NCI-H146 (cell line): ENCODE measurements at places on chromosomes 7 and 10.

- DNase-seq = no peak
These were observed 18.4 kb upstream of the ZCCHC24 start for GRCh38 chr10:79463578-79464496.

DNA sequence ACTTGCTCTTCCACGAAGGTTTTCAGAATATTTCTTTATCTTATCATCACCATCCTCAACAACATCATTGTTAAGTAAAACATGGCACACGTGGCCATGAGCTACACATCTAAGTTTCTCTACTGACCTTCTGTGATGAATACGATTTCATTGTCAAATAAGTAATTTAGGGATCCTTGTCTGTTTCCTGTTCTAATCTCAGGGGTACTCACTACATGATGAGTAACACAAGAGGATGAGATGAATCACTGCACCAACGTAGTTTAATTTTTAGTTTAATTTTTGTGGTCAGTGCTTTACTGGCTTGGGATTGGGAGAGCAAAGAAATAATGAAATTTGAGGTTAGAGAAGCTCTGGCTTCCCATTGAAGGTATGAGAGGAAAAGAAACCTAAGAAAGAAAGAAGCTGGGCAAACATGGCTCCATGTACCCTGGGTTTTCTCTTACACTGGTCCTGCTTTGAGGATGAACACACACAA lies 461.9 kb upstream of the KLF6 start:
- no peak for DNase-seq

DNA sequence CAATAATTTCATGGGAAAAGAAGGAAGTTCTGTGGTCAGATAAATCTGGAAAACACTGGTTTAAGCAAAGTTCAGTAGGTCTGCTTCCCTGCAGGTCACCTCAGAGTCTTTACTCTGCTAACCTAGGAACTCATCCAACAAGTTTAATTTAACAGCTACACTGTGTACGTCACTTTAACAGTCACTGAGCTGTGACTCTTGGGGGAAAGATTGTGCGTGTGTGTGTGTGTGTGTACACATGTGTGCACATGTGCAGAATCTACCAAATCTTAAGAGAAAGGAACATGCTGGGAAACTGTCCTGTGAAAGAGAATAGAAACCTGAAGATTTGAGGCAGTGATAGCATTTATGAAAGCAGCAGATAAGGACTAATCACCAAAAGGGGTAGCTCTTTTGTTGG lies 62.6 kb downstream of the IKZF1 start:
- DNase-seq = no peak

GRCh38 chr7:70807650-70808049 lies 324.3 kb upstream of the GALNT17 start:
- DNase-seq = peak; percentile 6

GRCh38 chr7:98250789-98251188 lies 1.2 kb downstream of the TECPR1 start:
- peak; percentile 50 for DNase-seq

DNA sequence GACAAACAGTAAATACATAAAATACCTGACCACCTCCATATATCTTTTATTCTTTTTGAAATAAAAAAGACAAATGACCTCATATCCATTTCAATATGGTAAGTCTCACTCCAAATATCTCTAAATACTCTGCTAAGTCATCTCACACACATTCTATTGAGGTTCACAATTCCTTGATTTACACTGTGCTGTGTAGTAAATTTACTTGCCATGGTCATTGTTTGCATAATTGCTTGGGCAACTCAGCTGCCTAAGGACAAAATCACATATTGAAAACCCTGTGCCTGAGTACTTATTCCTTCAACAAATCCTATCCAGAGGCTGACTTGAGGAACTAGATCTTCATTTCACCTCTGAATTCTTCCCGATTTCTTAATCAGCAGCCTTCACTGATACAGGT lies 176.4 kb downstream of the THSD7A start:
- no peak for DNase-seq

DNA sequence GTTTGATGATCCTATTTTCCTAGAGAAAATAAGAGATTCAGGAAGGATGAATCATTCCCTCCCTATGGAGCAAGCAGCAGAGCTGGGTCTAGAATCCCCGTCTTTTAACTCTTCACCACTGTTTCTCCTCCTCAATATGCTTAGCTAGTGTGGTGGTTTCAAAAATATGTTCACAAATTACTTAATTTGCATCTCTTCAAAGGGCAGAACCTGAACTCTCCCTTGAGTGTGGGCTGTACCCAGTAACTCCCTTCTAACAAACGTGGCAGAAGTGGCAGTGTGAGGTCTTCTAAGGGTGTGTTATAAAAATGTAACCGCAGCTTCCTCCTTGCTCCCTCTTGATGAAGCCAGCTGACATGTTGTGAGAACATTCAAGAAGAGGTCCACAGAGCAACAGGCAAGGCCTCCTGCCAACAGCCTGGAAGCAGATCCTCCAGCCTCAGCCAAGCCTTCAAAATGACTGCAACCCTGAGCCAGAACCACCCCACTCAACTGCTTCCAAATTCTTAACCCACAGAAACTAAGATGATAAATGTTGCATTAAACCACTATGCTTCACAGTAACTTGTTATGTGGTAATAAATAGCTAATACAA lies 36.6 kb downstream of the SRPK2 start:
- no peak for DNase-seq

DNA sequence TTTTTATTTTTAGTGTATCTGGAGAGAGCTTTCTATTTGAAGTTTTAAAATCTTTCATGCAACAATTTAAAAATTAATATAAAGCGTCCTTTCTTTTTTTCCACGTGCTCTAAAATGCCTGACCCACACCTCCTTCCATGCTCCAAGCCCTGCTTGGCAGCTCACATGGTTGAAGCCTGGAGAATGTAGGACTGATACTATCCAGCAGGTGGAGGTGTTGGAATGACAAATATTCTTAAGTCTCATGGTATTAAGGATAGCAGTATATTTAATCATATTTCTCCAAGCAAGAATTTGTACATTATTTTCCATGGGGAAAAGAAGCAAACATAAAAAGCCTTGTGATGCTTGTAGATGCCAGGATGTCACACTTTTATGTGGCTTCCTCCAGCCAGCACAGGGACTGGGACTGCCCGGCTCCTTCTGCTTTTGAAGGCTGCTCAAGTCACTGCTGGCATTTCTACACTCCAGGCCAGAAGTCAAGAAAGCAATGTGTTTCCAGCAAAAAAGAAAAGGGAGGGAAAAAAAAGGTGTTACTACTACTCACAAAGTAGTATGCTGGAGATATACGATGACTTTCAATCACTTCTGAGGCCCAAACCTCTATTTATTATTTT lies 49.7 kb downstream of the BZW2 start:
- DNase-seq = peak; percentile 26

- DNase-seq = no peak
These were observed 163.8 kb upstream of the NPVF start for GRCh38 chr7:25391961-25392587.

DNA sequence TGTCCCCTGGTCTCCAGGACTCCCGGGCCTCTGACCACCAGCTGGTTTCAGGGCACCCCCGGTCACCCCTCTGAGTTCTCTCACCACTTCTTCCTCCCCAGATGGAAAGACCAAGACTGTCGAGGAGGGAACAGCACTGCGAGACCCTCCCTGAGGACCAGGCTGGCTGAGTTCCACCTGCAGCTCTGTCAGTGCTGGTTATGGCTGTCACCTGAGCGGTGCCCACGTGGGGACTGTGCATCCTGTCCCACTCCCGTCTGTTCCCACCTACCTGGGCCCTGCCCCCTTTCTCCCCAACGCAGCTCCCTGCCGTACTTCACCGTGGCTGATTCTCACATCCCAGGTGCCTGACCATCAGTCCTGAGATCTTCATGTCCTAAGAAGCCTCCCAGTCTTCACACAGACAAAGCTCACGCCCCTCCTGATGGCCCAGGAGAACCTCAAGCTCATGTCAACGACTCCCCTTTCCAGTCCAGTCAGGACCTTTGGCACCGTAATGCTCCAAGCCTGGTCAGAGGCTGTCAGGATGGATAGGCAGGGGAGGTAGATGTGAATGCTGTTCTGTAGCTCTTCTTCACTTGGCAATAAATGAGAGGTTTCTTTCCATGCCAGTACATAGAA lies 159.7 kb downstream of the USP6NL start:
- no peak for DNase-seq

DNA sequence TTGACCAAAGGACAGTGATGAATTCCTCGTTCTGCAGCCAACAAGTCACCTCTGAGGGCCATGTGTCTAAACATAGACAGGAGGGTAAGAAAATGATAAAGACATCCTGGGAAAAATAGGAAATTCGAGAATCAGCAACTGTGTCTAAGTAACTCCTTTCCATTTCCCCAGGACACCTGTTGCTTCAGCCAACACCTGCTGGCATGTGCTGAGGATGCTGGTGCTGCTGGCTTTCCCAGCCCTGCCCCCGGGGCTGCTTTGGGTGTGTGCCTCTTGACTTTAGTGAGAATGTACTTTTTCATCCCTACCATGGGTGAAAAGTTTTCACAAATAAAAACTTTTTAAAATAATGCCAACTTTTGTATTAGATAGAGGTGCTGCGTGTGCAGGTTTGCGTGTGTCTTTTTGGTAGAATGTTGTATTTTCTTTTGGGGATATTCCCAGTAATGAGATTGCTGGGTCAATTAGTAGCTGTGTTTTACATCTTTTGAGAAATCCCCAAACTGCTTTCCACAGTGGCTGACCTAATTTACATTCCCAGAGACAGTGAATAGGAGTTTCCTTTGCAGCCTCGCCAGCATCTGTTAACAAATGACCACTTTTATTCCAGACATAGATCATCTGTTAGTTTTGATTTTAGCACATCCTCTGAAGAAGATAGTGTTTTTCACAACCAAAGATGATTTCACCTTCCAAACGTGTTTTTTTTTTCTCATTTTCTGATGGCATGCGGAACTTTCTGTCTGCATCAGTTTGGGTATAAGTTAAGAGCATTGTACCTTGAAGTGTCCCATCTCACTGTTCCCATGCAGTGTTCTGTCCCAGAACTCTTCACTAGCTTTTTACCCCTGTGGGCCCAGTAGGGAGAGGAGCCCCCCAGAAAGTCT lies 104.2 kb upstream of the ACBD5 start:
- no peak for DNase-seq

DNA sequence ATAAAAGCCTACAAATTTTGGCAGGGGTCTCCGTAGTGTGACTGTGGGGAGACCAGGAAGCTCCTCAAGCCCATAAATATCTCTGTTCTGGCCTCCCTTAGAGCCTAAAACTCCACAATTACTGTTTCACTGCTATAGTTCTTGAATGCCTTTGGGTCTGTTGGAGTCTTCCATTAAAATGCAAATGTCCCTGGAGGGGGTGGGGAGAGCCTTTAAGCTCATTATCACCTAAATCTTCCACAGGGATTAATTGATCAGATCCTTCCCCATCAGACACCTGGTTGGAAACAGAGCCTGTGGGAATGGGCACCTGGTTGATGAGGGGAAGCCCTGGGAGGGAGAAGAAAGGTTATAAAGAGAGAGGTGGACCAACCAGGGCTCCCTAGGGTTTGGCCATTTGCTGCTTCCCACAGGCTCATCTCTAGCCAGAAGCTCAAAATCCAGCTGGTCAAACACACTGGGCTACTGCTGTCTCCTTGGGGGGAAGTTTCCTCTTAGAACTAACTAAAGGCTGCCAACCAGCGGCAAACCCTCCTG lies 718.2 kb downstream of the LRMDA start:
- peak; percentile 94 for DNase-seq

DNA sequence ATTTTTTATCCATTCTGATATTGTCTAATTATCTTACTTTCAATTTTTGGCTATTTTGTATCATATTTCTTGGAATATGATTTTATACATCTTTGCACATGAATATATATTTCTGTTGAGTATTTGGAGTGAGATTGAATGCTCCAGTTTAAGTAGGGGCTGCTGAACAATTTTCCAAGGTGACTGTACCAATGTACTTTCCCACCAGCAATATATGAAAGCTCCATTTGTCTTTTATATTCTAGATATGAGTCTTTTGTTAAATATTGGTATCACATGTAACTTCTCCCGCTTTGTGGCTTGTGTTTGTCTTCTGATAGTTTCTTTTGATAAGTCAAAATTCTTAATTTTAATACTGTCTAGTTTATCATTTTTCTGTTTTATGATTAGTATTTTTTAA lies 144.6 kb upstream of the MDFIC start:
- DNase-seq = no peak

DNA sequence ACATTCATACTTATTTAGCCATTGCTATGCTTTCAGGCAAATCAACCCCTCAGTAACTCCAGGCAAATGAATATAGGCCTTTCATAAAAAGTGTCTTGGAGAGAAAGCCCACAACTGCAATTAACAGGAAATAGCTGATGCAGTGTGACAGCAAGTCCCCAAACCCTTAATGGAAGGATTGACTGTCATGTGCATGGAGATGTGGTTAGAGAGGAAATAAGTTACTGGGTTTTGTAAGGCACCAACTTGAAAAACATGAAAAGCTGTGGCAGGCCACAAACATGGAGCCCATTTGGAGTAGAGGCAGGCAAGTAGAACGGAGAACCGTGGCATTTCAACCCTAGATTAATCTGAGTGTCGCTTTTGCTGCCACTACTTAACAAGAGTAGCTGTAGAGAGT lies 549.4 kb upstream of the C7orf33 start:
- DNase-seq = no peak

DNA sequence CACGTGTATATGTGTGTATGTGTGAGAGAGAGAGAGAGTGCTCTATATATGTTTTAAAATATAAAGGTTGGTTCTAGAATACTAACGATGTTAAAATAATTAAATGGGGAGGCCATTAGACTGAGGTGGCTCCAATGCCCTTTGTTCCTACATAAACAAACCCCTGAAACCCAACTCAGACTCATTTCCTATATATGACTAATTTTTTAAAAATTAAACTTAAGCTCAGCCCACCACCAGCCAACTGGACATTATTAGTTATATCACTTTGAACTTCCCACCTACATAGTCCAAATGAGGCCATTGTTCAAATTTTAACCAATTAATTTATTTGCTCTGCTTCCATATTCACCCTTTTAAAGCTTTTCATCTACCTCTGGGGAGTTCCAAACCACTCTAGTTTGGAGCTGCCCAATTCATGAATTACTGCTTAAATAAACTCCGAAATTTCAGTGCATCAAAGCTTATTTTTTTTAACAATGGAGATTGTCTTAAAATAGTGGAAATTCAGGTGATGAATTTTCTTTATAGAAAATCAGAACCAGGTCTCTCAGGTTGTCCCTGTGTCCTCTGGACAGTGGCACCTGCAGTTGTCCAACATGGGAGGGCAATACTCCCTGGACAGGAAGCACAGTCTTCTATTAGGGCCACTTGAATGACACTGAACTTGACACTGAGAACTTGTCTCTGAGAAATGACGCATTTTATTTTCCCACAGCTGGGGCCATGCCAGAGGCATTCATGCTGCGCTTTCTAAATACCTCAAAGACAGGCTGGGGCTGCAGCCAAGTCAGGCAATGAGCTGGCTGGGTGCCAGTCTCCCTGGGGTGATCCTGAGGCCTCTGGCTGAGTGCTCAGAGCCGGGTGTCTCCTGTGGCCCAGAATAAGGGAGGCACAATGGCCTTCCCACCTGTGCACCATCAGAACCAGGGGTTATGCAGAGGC lies 109.5 kb upstream of the TMEM72 start:
- DNase-seq = peak; percentile 48
